ENCODE measurements at places on chromosomes 4 and X.
A peak's percentile ranks its signal among the peaks of the same experiment; 100 is the strongest.

DNA sequence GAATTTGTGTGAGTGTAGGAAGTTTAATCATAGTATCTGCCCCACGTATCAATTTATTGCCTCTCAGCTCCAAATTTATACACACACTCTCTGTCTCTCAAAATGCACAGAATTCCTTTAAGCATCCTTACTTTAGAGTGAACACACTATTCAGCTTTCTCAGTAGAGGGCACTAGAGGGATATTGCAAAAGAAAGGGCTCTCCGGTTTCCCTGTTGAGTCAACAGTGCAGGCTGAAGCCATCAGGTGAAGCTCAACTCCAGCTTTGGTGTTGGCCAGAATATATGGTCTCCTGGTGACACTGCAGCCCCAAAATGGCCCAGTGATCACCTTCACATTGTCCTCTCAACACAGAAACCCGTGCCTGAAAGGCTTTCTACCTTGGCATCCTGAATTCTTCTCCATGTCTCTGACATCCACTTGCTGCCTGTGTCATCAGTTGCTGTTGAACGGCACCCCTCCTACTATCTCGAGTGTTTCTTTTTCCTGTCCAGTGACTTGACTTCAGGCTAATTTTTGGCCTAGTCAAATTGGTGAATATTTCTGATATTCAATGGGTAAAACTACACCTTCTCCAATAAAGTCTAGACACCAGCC, 670.5 kb downstream of the GABRG1 start:
- DNase-seq, result peak; percentile 66

- no peak for DNase-seq
Measured at GRCh38 chr4:168724243-168724642, 227.4 kb downstream of the PALLD start.

- no peak for DNase-seq
Measured at GRCh38 chr4:111037591-111038360, 414.9 kb upstream of the PITX2 start.

DNA sequence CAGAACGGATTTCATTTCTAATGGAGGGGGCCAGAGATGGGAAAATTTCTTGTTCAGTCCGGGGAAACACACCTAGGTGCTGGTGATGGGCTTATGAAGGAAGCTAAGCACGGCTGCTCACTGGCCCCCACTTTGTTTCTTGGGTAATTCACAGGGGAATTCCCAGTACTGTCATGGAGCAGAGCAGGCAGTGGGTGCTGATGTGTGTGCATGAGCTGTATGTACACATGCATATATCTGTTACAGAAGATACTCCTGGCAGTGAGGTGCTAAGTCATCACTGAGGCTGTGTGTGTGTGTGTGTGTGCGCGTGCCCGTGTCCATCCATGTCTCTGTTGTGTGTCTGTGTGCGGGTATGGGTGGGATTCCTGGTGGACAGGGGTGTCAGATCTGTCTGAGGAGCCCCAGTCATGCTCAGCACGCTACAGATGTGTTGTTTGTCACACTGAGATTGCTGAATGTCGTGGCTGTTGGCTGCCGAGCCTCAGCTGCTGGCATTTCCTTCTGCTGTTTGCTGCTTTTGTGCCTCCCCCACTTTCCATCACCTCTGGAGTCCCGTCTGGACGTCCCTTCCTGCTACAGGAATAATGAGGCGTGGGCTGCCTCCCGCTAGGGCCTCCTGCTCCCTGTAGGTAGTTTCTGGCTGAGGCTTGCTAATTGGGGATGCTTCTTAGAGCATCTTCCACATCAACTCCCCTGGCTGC, 53.3 kb downstream of the JADE1 start:
- DNase-seq, result no peak

DNA sequence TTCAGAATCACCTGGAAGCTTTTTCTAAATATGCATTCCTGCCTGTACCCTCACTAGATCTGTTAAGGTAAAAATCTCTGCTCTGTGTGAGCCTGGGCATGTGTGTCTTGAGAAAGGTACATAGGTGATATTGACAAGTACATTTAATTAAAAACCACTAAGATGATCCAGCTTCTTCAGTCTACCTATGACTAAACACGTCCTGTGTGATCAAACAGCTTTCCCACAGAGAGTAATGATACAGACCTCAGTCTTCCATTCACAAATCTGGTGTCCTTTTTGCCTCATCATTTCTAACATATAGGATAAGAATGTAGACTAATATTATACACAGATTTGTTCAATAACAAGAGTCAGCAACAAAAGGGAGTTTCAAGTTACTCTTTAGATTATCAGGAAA, 42.6 kb downstream of the GALNT7 start:
- DNase-seq, result no peak

- no peak for DNase-seq
Measured at GRCh38 chrX:69951753-69952152, 98.0 kb downstream of the AWAT2 start.

- DNase-seq, result no peak
Measured at GRCh38 chrX:102085706-102086105, 39.8 kb upstream of the TCEAL2 start.

Measured in islet precursor cell (in vitro differentiated cells).